ENCODE measurements at places on chromosomes 2 and 18.

DNA sequence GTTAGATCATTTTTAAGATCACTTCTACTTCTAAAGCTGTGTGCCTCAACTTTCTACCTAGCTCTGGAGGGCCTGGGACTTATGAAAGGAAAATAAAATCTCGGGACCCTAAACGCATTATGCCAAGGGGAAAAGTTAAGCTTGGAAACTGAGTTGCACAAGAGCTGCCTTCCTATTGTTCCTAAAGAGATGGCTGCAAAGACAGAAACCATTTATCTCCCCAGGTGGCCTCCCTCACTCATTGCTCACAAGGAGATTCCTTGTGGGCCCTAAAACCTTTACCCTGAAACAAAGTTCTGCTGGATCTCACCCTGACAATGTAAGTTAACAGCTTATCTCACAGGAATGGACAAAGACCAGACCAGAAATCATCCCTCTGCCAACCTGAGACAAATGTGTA, 26.8 kb downstream of the TUBB6 start:
- DNase-seq, result no peak

GRCh38 chr2:232900811-232901735, 31.0 kb downstream of the SNORC start:
- DNase-seq, result no peak

GRCh38 chr2:206558492-206558891, 83.8 kb upstream of the FAM237A start:
- no peak for DNase-seq

GRCh38 chr2:20224716-20225293, at the start of gene SDC1:
TSS of gene SDC1 (minus strand) at chr2:20225130. CDS start at chr2:20224867, 263 bp downstream.
- DNase-seq, result peak; percentile 85

- DNase-seq, result no peak
These were observed 82.0 kb downstream of the FHOD3 start for GRCh38 chr18:36379435-36379984.
